ENCODE measurements at places on chromosomes 2 and 18.

DNA sequence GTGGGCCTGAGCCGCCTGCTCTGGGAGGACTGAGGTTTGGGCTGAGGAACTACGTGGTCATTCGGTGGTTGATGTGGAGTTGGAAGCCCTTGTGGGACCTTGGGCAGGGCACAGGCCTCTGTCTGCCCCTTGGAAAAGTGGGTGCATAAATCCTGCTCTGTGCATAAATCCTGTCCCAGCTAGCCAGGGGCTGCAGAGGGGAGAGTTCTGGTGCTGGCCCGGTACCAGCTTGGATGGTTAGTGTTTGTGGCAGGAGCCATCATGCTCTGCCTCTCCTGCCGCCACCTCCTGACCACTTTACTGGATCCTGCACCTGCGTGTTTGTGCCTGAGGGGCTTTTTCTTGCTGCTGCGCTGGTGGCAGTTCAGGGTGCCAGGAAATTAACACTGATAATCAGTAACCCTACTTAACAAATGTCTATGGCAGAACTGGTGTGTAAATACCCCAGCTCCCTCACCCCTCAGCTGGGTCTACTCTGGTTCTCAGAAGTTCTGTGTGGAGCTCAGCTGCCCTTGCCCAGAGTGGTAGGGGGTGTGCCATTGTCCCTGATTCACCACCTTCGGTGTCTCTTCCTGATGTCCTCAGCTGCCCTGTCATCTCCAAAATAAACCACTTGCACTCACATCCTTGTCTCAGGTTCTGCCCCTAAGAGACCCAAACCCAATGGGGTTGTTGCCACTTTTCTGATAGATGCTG lies 156.8 kb downstream of the GLI2 start:
- DNase-seq = no peak

DNA sequence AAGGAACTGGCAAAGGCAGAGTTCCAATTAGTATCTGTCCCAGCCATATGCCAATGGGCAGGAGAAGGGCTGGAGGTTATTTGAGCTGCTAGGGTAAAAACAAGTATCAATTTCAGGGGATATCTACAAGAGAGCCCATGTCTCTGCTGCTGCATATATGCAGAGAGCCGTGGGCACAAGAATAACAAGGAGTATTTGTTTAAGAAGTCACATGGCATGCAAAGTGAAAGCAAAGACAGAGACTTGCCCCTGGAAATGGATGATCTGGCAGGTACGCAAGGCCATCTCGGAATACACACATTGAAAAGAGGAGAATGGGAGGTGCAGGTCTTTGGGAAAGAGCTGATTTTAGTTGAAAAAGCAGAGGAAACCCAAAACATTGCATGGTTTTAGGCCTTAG lies 170.6 kb downstream of the EVA1A start:
- no peak for DNase-seq

GRCh38 chr18:3219631-3220335 lies at the start of gene MYOM1:
MYOM1 (minus strand) TSS chr18:3219968; CDS start chr18:3215223, 4,745 bp downstream.
- no peak for DNase-seq

- no peak for DNase-seq
Observed at GRCh38 chr2:47309952-47310800, 92.8 kb upstream of the MSH2 start.

- no peak for DNase-seq
Observed at GRCh38 chr2:49278141-49278540, 123.8 kb upstream of the FSHR start.

GRCh38 chr18:45825258-45826044 lies at the start of gene SIGLEC15:
SIGLEC15 (plus strand) TSS chr18:45825675; CDS start chr18:45825729, 54 bp downstream.
- DNase-seq = no peak

DNA sequence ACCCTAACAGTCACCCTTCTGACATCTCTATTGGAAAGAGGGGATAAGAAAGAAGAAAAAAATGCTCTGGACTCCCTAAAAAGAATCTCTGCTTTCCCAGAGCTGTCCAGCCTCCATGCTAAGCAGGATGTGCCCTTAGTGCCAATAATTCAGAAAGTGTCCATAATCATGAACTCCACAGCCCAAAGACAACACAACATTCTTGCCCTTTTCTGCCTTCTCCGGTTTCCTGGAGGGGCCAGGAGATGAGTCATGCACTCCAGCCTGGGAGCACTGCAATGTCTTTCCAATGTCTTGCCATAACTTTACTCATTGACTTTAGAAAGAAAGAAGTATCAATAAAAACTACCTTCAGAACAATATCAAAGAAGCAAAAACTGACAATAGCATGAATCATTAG lies 44.0 kb downstream of the KLF7 start:
- no peak for DNase-seq

- no peak for DNase-seq
Observed at GRCh38 chr18:44699572-44700261, 19.0 kb downstream of the SETBP1 start.

- DNase-seq = no peak
Observed at GRCh38 chr2:11901351-11902069, 155.1 kb downstream of the LPIN1 start.

DNA sequence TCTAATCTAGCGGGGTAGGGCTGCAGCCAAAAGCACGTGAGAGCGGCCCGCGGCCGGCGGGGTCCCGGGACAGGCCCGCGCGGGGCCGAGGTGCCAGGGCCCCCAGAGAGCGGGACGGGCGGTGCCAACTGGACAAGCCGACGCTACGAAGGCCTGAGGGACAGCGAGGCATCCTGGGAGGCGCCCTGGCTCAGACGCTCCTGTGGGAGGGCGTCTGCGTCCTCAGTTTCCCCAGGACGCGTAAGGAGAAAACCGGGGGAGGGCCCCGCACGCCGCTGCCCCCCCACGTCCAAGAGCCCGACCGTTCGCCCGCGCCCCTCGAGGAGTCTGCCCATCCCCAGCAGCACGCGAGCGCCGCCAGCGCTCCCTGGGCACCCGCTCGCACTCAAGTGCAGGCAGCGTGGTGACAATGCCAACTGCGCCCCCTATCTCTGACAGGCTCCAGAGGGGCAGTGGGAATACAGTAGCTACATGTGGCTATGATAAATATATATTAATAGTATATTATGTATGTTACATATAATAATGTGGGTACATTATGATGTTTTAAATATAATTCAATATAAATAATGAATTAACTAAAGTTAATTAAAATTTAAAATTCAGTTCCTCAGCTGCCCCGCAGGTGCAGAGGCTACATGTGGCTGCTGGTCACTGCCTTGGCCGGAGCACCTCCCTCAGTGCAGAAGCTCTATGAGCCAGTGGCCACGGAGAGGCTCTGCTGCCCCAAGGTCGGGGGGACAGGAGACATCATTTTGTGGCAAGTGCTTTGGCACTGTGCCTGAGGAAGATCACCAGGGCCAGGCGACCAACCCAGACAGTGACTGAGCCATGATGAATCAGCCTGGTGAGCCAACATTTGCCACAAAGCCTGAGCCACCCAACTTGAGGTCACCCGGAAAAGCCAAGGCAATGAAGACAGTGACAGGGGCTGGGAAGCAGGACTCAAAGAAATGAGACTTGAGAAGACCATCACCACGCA lies 5.5 kb upstream of the SFT2D3 start:
- peak; percentile 73 for DNase-seq

DNA sequence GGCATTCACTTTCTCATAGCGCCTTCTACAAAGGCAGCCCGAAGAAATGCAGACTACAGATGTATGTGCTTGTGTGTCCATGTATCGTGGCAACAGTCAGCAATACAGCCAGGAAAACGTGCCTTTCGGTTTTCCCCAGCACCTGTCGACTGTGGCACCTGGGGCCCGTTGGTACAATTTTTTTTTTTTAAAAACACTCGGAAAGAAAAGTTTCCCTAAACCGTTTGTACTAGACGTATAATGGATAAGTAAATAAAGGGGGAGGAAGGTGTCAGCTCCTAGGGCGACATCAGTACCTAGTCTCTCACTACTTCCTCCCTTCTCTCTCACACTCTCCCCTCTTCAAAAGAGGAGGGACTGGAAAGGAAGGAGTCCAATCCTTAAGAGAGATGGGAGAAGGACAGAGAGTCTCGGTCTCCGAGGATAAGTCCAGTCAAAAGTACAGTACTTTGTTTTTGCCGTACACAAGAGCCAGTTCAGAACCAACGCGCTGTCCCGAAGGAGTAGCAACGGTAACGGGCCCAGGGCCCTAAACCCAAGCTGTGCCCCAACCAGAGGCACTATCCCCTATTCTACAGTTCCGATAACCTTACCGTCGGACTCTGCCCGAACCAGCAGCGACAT lies 759 bp downstream of the PPP4R3B start:
- peak; percentile 60 for DNase-seq

- DNase-seq = no peak
Observed at GRCh38 chr2:25257032-25257552, 84.6 kb downstream of the DNMT3A start.

DNA sequence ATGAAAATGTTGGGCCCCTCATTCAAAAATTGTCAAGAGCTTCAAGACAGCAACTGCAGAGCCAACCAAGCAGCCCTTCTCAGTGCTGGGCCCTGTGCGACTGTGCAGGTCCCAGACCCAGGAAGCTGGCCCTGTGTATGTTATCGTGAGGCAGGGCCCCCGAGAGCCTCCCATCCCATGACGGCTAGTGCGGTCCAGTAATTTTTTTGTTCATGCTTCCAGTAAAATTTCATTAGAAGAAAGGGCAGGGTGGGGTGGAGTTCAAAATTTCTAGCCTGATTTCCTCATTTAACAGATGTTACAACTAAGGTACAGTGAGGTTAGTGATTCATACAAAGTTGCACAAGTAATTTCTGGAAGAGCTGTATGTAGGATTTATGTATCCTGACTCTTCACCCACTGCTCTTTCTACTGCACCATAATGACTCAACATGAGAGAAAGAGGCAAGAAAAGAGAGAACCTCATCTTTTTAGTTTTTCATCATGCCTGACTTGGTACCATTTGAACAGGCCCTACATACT lies 105.5 kb downstream of the ZEB2 start:
- DNase-seq = no peak

GRCh38 chr2:85120363-85120762 lies 12.8 kb upstream of the TCF7L1 start:
- DNase-seq = no peak

- DNase-seq = peak; percentile 32
Observed at GRCh38 chr2:101150306-101151145, 656 bp downstream of the TBC1D8 start.

DNA sequence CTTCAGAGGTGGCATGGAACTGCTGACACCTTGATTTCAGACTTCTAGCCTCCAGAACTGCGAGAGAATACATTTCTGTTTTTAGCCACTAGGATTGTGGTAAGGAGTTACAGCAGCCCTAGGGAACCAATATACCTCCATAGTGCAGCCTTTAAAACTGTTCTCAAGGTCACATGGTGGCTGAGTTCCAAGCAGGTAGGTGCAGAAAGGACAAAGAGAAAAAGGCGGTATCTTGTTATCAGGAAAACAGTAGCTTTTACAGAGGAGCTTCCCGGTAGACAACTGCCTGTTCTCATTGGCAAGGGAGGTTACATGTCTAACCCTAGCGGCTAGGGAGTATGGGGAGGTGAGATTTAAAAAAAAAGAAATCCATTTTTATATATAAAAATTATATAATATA lies 96.2 kb upstream of the BCL2L11 start:
- no peak for DNase-seq

- DNase-seq = no peak
Observed at GRCh38 chr2:164714471-164714870, 93.2 kb upstream of the GRB14 start.

DNA sequence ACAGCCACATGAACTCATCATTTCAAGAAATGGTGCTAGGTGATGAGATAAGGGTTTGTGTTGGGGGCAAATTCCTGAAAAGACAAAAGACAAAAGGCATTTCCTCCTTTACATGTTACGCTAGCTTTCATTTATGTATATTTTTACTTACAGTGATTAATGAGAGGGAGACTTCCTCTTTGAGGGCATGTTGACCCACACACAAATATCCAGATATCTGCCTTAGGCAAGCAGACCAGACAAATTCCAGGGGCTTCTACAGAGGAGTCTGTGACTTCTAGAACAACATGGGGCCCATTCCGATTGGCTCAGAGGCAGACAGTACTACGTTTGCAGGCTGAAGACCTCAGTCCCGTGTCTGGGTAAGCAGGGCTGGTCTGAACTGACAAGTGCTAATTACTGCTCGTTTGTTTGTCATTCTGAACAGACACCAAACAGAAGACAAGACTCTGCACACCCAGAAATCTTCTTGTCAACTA lies 74.8 kb upstream of the ST6GAL2 start:
- DNase-seq = no peak

- DNase-seq = no peak
Observed at GRCh38 chr2:178315488-178315948, 121.2 kb downstream of the OSBPL6 start.

DNA sequence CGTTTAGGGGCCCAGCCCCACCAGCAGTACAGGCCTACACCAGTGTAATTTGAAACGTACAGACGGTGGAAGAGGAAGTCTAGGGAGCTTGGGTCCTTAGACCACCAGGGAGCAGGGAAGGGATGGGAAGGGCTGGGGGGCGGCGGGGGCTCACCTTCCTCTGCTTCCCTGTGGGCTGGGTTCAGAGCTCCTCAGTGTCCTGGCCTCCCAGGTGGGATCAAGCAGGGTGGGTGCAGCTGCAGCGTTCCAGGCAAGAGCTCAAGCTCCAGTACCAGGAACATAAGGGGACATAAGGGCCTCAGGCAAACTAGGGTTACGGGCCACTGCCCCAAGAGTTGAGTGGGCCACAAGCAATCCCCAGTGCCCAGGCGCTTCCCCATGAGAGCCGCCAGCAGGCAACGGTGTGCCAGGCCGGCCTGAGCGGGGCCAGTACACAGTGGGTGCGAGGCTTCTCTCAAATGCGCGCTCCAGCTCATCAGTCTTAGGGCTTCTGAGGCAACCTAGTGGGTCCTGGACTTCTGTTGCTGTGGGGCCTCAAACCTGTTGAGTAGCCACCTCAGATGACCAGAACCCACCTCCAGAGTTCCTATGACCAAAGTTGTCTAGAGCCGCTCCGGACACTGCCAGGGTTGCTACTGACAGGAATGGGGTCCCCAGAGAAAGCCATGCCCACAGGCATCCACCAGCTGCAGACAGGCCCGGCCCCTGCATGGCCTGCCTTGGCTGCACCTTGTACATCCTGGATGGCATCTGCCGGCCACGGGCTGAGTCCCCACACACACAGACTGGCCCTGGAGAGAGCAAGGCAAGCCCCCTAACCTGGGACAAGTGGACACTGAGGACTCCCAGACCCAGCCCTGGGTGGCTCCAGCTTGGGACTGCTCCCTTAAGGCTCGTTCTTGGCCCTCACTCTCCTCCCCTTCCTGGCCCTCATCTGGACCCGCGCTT lies 5.2 kb downstream of the ANKRD23 start:
- no peak for DNase-seq

DNA sequence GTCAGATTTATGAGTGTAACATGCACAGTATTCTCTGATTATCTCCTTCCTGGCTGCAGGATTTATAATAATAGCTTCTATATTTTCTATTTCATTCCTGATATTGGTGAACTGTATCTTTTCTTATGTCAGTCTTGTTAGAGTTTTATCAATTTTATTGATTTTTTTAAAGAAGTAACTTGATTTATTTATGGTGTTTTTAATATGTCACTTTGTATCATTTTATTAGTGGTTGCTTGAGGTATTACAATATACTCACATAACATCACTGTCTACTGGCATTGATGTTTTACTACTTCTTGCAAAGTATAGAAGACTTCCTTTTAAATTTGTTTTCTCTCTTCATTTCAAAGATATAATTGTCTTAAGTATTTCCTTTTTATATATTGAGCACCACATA lies 270.5 kb upstream of the GYPC start:
- no peak for DNase-seq
